ENCODE measurements at places on chromosomes 5 and 9.

- peak; percentile 65 for DNase-seq
These were observed 536 bp upstream of the STX17 start for GRCh38 chr9:99905833-99906402.

DNA sequence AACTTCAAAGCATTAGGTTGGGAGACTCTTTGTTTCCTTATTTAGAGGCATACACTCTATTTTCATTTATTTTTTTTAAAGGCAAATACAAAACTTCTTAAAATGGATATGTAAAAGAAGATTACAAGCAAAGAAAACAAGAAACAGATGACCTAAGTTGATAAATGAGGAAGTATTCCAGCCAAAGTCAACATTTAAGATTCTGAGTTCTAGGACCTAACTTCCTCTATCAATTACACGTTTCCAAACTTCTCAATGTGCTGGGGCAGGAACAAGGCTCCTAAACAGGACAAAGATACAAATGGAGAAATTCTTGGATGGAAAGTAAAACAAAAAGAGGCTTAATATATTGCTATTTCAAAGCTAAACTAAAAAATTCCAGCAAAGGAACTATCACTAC, 89.5 kb downstream of the TLE1 start:
- DNase-seq = no peak

DNA sequence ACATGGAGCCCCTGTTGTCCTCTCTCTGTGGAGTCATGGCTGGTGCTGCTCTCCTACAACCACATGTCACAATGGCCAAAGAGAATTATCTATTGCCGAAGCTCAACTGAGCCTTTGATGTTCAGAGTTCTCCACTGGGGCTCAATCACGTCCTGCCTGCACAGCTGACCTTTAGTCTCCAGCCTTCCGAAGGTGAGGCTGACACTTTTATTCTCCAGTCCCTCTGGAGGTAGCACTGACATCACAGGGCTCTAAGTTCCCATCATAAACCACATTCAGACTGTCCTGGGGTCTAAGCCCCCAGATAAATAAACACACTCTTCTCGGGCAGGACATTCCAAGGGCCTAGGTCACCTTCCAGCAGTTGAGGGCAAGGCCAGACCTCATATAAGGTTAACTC, 23.4 kb downstream of the ADCY2 start:
- DNase-seq = no peak

GRCh38 chr9:114448706-114449105, 56.6 kb downstream of the WHRN start:
- DNase-seq = no peak

DNA sequence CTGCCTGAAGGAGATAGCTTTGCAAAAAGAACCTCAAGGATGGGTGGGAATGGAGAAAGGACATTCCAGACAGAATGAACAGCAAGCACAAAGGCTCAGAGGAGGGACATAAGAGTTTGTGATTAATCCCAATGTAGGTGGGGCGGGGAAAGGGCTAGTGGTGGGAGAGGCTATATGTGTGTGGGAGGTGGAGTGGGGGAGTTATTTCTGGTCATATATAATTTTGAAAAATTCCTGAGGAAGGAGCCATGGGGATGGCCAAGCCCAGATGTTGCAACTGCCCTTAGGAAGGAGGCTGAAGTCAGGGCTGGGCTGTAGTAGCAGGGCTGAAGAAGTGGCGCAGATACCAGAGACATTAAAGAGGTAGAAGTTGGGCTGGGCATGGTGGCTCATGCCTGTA, 13.4 kb upstream of the CCL27 start:
- no peak for DNase-seq

- peak; percentile 75 for DNase-seq
These were observed 21.0 kb upstream of the CDKN2B start for GRCh38 chr9:22030101-22030598.

DNA sequence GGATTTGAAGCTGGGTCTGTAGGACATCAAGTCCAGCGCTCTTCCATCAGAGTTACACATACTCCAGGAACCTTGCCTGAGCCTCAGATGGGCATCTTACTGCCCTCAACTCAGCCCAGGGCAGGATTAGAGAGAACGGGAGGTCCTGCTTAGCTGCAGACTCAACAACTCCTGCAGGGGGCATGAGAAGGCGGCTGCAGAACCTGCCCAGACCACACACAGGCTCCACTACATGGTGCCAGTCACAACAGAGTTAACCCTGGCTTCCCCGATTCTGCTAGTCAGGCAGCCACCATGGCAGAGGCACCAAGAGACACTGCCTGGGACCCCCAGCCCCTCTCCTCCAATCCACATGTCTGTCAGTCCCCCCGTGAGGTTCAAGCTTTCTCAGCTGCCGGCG, 23.9 kb upstream of the CPLX2 start:
- DNase-seq = no peak

GRCh38 chr5:146779211-146779869, 99.2 kb downstream of the PPP2R2B start:
- no peak for DNase-seq

- DNase-seq = no peak
These were observed 11.5 kb upstream of the CAAP1 start for GRCh38 chr9:26904070-26904469.

DNA sequence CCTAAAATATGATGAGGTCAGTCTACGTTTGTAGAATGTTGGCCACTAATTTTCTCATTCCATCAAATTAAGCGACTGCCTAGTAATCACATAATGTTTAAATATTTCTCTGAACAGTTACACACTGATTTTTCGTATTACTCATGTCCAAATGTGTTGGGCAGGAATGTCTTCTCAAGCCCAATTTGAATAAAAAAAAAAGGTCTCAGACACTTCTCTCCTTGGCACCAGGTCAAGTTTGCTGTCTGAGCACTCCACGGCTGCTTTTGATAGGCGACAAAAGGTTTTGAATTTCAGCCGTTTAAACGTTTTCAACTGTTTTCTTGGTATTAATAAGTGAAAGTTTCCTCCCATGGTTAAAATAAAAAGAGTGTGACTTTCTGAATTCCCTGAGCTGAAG, 542.1 kb downstream of the IRX1 start:
- no peak for DNase-seq

- no peak for DNase-seq
These were observed 8.5 kb downstream of the KLF4 start for GRCh38 chr9:107481035-107481434.

- DNase-seq = no peak
These were observed 9.4 kb downstream of the VDAC1 start for GRCh38 chr5:133995341-133995740.

- DNase-seq = no peak
These were observed 29.6 kb upstream of the MRPS30 start for GRCh38 chr5:44779167-44779566.

DNA sequence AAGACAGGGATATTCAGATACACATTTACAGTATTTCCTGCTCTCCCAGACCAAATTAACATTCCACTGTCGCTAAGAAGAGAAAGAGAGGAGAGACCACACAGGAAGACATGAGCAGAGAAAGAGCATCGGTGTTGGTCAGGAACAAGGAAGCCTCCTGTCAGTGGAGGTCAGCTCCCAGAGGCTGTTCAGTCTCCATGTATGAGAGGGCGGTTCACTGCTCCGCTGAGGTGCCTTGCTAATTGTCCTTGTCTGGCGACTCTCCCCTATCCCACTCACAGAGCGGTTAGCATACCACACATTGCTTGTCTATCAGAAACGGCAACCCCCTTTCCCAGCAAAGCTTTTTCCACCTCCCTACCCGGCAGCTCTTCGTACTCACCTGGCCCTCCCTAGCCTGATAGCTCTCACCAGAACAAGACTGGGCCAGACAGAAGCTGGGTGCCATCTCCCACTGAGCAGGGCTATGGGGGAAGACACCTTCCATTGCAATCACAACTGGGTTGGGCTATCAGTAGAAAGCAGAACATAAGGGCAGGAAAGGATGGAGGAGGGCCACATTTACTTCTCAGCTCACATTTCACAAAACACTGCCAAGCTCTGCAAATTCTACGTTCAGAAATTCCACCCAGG, 58.6 kb upstream of the LMNB1 start:
- DNase-seq = peak; percentile 77

GRCh38 chr5:136084698-136085097, 47.9 kb upstream of the SMAD5 start:
- no peak for DNase-seq

GRCh38 chr5:151703227-151703626, 16.5 kb upstream of the SPARC start:
- DNase-seq = no peak

- DNase-seq = no peak
These were observed 3.5 kb upstream of the PCDH12 start for GRCh38 chr5:141961466-141961865.

GRCh38 chr5:60487476-60487875, 212.5 kb downstream of the DEPDC1B start:
- DNase-seq = no peak

GRCh38 chr5:55864606-55865541, 13.7 kb downstream of the IL31RA start:
- no peak for DNase-seq

- no peak for DNase-seq
These were observed 59.8 kb upstream of the COX7C start for GRCh38 chr5:86557920-86558319.

GRCh38 chr5:60403343-60404006, 296.5 kb downstream of the DEPDC1B start:
- peak; percentile 33 for DNase-seq

GRCh38 chr9:98226957-98227356, 28.5 kb downstream of the TBC1D2 start:
- no peak for DNase-seq
